ENCODE measurements at places on chromosomes 13 and 19. TPM values are rescaled to one million over a fixed set of nuclear protein-coding genes. Genes with fewer than 3 reads are reported as not detected.

- no peak overlapping the region for H3K4me3 ChIP-seq
- no peaks in the 10 kb centered on the region for H3K36me3 ChIP-seq
- no peak for DNase-seq
- no peak overlapping the region for H3K27ac ChIP-seq
- H3K27me3 ChIP-seq: no peaks in the 10 kb centered on the region
Observed at GRCh38 chr19:56115490-56115889, 5.6 kb downstream of the ZNF787 start.

DNA sequence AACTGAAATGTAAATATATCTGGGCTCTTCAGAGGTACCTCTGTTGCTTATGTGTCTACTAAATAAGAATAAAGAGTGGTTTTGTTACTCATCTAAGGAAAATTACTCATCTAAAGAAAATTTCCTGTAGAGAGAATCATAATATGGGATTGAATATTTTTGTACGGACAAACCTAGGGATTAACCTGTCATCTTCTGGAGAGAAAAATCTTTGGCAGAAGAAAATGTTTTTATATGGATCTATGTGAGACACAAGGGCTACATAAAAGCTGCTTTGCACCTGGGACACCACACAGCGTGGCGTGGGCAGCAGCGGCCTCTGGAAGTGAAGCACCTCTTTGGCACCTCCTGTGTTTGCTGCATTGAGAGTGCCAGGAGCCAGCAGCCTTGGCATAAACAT is 242.9 kb upstream of the DACH1 start:
- H3K27me3 ChIP-seq: no peaks in the 10 kb centered on the region
- no peak overlapping the region for H3K4me3 ChIP-seq
- H3K36me3 ChIP-seq: no peaks in the 10 kb centered on the region

DNA sequence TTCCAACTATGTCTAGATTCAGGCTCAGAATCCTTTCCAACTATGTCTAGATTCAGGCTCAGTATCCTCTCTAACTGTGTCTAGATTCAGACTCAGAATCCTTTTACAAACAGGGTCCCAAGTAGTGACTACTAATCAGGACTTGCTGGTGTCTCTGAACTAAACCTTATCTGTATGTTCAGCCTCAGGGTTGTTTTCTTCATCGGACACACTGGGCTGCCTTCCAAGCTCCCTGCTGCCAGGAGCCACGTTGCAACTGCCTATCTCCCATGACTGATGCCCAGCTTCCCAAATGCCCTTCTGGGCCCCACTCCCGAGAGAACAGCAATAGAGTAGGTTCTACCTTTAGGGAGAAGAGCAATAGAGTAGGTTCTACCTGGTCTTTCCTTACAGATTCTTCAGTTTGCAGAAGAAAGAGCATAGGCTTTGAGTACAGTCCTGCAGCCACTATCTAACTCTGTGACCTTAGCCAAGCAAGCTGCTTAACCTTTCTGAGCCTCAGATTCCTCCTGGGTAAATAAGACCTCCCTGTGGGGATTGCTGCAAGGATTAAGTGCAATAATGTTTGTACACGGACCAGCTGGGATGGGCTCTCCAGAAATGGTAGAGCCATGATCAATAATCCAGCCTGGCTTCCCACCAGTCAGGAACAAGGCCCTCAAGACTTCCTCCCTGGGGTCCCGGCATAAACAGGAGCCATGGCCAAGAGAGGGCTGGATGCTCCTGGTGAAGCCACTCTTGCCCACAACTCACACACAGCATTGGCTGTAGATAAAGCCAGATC is 61.5 kb downstream of the ZIC5 start:
- peaks cover 27% of the 10 kb centered on the region for H3K4me1 ChIP-seq
- DNase-seq: no peak

GRCh38 chr19:19626516-19627472 is 1.2 kb downstream of the LPAR2 start:
- no peak for DNase-seq
- peak overlapping the region; percentile 83 for H3K27ac ChIP-seq
- H3K36me3 ChIP-seq: peaks cover 37% of the 10 kb centered on the region
- H3K27me3 ChIP-seq: no peaks in the 10 kb centered on the region

GRCh38 chr13:55087085-55087484 is 2053.6 kb upstream of the PRR20A start:
- no peaks in the 10 kb centered on the region for H3K36me3 ChIP-seq
- no peak overlapping the region for H3K27ac ChIP-seq
- H3K27me3 ChIP-seq: no peaks in the 10 kb centered on the region
- H3K4me3 ChIP-seq: no peak overlapping the region

DNA sequence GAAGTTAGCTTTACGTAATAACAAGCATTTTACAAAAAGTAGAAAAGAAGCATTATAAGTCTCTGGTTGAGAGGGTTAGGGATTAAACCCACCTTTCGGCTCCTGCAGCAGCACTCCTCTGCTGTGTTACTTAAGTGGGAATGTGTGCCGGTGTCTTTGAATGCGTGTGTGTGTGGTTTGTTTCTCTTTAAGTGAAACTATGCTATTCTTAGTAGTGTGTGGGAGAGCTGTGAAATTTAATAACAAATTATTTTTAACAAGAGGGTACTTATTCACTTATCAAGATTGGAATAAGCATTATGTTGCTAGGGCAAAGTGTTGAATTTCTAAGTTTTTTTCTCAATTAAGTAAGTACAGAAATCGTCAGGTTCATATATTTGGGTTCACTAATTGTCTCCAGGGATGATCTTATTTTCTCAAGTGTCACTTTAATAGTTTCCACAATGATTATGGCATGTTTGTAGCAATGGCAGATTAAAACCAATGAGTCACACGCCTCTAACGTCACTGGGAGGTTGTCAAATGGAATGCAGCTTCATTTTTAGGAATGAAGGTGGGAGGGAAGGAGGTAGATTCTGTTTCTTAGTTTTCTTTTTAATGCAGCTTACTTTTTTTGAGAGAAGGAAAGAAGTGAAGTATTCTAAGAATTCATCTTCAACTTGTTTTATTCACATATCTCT is 151.3 kb downstream of the LMO7 start:
- H3K4me1 ChIP-seq: no peaks in the 10 kb centered on the region
- no peaks in the 10 kb centered on the region for H3K36me3 ChIP-seq
- H3K27ac ChIP-seq: no peak overlapping the region

DNA sequence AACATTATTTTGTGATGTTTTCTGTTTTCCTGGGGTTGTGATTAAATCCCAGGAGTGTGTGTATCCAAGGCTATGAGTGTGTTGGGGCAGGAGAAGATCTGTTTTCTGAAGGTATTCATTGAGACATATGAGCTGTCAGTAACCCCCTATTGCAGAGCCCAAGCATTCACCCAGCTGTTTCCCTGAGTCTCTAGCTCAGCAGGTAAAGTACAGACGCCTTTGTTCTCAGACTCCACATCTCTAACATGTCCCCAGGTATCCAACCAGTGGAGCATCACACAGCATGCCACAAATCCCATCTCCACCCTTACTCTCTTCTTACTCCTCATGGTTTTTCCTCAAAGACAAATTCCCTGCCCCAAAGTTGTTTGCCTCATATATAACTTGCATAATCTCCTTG is 213.6 kb downstream of the PCDH20 start:
- no peak overlapping the region for H3K4me3 ChIP-seq
- no peaks in the 10 kb centered on the region for H3K27me3 ChIP-seq
- no peak overlapping the region for H3K27ac ChIP-seq

DNA sequence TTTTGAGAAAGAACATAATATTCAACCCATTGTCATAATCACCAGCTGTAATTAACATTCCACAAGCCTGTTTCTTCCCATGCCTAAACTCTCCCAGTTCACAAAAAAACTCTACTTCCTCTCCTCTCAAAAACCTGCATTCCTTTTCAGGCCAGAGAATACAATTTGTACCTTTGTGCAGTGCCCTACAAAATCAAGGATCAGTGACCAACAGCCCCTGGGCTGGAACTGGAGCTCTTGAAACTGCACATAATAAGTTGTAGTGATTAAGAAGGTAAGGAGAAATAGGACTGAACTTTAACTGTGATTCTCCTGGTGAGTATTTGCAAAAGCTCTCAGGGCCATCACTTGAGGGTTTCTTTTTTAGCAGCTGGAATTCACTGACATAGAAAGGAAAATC is 472.7 kb downstream of the RFC3 start:
- H3K27ac ChIP-seq: no peak overlapping the region
- no peak overlapping the region for H3K4me3 ChIP-seq
- no peaks in the 10 kb centered on the region for H3K4me1 ChIP-seq
- no peaks in the 10 kb centered on the region for H3K27me3 ChIP-seq
- no peak for DNase-seq
- no peaks in the 10 kb centered on the region for H3K36me3 ChIP-seq

GRCh38 chr13:77511552-77511951 is 24.0 kb upstream of the SCEL start:
- no peak overlapping the region for H3K27ac ChIP-seq
- no peaks in the 10 kb centered on the region for H3K4me1 ChIP-seq
- no peak for DNase-seq
- no peak overlapping the region for H3K4me3 ChIP-seq
- H3K27me3 ChIP-seq: no peaks in the 10 kb centered on the region
- no peaks in the 10 kb centered on the region for H3K36me3 ChIP-seq

- H3K27me3 ChIP-seq: no peaks in the 10 kb centered on the region
- H3K36me3 ChIP-seq: no peaks in the 10 kb centered on the region
- DNase-seq: no peak
- H3K4me1 ChIP-seq: no peaks in the 10 kb centered on the region
Observed at GRCh38 chr13:51977625-51978024, 33.6 kb downstream of the ATP7B start.

DNA sequence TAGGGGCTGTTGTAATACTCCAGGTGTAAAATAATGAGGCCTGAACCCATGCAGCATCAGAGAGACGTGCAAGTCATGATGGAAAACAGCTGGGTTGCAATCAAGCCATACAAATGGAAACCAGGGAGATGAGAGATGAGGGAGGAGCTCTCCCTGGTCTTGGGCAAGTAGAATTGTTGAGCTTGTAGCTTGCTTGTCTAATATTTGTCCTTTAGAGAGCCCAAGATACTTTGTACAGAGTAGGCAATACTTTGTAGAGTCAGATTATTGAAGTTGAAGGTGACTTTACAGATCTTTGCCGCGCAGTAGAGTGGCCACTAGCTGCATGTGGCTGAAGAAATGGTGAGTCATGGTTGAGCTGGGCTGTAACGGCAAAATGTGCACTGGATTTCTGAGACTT is 8.3 kb downstream of the ATP8A2 start:
- no peaks in the 10 kb centered on the region for H3K36me3 ChIP-seq
- no peak overlapping the region for H3K27ac ChIP-seq
- H3K4me1 ChIP-seq: no peaks in the 10 kb centered on the region

GRCh38 chr19:51760697-51761356 is at the start of gene FPR2:
Gene FPR2, plus strand, starts transcription at chr19:51761180. Its CDS starts 7,479 bp downstream, at chr19:51768659.
- H3K36me3 ChIP-seq: no peaks in the 10 kb centered on the region
- H3K4me1 ChIP-seq: no peaks in the 10 kb centered on the region
- H3K27me3 ChIP-seq: peaks cover 9% of the 10 kb centered on the region
- DNase-seq: no peak
- no peak within 1 kb of the TSS for H3K27ac ChIP-seq
- no peak within 1 kb of the TSS for H3K4me3 ChIP-seq

GRCh38 chr13:113273851-113274590 is 23.0 kb upstream of the LAMP1 start:
- H3K27ac ChIP-seq: no peak overlapping the region
- peaks cover 4% of the 10 kb centered on the region for H3K4me1 ChIP-seq
- H3K36me3 ChIP-seq: no peaks in the 10 kb centered on the region
- peaks cover 4% of the 10 kb centered on the region for H3K27me3 ChIP-seq

DNA sequence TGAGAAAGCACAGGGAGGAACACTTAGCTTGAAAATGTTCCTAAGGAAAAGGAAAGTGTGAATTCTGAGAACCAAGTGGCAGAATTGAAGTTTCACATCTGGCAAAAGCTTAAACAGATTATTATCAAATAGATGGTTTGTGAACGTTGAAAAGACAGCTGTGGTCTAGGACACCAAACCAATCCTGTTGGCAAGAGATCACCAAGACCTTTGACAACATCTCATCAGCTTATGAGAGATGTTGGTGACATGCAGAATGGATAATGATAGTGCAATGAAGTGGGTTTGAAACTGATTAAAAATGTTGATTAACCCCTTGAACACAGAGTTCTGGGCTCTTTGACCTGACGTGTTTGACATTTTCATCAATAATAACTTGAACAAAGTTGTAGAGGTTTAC is 74.6 kb upstream of the GPR183 start:
- peaks cover 35% of the 10 kb centered on the region for H3K36me3 ChIP-seq
- H3K27ac ChIP-seq: peak overlapping the region; percentile 65
- no peak overlapping the region for H3K4me3 ChIP-seq
- H3K4me1 ChIP-seq: peaks cover 89% of the 10 kb centered on the region
- no peaks in the 10 kb centered on the region for H3K27me3 ChIP-seq

DNA sequence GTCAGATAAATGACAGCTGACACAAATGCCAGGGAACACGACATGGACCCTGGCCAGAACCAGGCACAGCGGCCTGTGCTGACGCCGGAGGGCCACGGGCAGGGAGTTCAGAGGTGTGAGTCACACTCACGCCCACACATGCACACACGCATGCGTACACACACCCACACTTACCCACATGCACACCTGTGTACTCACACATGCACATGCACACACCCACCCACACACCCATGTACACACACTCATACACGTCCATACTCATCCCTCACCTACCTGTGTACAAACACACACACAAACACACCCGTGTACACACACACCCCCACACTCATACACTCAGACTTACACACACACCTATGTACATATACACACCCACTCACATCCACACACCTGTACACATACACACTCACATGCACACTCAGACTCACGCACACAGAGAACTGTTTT is 40.4 kb downstream of the MLLT1 start:
- no peaks in the 10 kb centered on the region for H3K27me3 ChIP-seq
- peak; percentile 24 for DNase-seq
- no peak overlapping the region for H3K27ac ChIP-seq
- peaks cover 47% of the 10 kb centered on the region for H3K4me1 ChIP-seq
- no peaks in the 10 kb centered on the region for H3K36me3 ChIP-seq

The PLIN5 gene
- total RNA-seq: 0.93 TPM

The ZNF724 gene
- 5.5 TPM for total RNA-seq

The LILRA5 gene
- 1.5 TPM for total RNA-seq

The NMRK2 gene
- total RNA-seq: not detected

The SPIB gene
- total RNA-seq: 0.42 TPM

The VSTM1 gene
- not detected for total RNA-seq

The NLRP7 gene
- not detected for total RNA-seq

The KIR2DL4 gene
- not detected for total RNA-seq

All from CD4-positive, alpha-beta T cell (primary cell).